NCI-H345 (cell line): ENCODE measurements at places on chromosomes 1 and 21.

DNA sequence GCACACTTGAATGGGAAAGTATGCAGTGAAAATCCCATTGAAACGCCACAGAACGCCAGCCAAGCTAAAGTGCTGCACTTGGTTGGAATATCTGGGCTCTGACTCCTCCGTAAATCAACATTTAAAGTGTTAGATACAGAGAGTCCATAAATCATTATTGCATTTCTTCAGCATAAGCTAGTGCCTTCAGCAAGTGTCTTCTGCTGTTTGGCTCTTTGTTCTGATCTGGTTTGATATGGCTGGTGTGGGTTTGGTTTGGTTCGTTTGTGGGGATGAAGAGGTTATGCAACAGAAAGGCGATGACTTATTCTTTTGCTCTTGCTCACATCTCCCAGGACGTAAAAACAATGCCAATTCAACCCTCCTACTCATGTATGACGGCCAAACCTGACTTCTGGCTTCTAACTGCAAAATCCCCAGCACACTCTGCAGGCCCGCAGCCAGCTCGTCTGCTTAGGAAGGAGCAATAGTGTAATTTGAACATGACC is 121.8 kb upstream of the ERG start:
- no peak for DNase-seq

- no peak for DNase-seq
Measured at GRCh38 chr1:9822490-9822889, 1.3 kb downstream of the CLSTN1 start.

DNA sequence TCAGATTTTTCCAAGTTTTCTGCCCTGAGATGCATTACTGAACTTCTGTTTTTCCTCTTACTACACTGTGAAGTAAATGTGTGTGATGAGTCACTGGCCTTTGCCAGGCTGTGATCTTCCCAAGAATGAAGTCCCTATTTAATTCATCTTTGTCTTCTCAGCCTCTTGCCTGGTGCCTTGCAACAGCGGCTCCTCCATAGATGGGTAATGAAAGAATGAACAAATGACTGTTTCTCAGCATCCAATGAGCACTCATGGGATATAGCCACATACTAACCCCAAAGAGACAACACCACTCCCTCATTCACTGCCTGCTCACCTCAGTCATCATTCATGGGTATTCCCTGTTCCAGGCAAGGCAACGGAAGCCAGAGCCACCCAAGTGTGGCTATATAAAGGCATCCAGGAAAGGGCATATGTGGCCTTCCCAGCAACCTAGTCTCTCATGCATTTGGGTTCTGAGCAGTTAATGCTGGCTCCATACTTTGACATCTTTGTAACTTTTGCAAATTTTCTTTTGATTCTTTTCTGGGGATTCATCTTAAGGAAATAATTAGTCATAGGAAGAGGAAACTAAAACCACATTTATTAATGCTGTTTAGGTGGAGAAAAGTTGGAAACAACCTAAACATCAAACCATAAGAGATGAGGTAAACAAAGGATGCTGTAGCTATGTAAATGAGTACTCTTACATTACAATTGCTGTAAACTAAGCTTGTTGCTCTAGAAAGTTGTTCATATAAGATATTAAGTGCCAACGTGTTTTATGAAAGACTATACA is 71.9 kb downstream of the HIVEP3 start:
- no peak for DNase-seq

DNA sequence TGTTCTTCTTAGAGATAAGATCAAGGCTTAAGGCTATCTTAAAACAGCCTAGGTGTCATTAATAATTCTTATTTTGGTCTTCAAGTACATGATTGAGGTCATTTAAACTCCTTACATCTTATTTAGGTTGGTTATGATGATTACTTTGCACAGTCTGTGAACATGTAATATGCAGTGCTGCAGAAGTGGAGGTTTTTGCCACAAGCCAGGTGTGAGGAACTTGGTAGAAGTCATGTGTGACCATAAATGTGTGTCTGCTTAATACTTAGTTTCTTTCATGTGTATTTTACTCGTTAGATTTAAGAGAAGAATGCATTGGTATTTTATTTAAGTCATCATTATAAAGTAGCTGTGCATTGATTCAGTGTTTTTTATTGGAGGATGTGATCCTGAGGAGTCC is 10.1 kb downstream of the ATG4C start:
- DNase-seq = no peak
